ENCODE measurements at places on chromosomes 3 and 15.
A peak's percentile ranks its signal among the peaks of the same experiment; 100 is the strongest.

- no peak for DNase-seq
These were observed 734.6 kb downstream of the TUSC7 start for GRCh38 chr3:117444175-117444574.

DNA sequence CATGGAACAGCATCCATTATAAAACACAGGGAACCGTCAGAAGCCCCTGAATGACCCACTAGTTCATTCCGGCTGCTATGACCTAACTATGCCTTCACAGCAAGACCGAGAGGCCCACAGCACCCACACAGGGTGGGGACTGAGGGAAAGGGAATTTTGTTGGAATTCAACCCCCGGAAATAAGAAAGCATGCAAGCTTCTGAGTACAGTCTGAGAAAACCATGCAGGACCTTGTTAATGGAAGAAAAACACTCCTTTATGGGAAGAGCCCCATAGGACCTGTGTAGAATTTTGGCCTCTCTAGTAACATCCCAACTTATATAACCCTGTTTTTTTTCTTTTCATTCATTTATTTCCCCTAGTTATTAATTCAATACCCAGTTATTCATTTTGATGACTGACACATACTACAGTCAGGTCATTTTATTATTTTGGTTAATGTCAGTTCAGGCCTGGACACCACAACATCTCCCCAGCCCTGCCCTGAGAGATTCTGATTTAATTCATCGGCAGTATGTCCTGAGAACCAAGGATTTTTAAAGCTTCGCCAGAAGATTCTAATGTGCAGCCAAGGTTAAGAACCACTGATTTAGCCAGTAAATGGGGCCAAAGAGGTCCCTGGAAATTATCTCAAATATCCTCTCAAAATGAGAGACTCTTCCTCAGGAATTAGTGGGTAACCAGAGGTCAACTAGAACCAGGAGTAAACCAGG is 231.6 kb upstream of the GOLGA6L4 start:
- no peak for DNase-seq

DNA sequence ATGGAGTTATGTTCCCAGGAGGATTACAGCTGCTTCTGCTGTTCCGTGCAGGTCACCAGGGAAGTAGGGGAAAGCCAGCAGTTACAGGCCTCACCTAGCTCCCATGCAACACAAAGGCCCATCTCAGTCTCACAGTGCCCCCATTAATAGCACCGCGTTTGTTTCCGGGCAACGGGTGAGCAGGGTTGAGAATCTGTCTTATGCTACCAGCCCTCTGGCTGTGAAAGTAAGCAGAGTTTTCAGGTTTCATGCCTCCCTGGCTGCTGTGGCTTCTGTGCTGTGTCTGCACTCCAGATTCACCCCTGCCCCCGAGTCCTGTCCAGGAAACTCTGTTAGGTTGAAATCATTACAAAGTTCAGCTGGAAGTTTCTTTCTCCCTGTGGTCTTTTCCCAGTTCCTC is 254.4 kb upstream of the GPR149 start:
- DNase-seq, result no peak

DNA sequence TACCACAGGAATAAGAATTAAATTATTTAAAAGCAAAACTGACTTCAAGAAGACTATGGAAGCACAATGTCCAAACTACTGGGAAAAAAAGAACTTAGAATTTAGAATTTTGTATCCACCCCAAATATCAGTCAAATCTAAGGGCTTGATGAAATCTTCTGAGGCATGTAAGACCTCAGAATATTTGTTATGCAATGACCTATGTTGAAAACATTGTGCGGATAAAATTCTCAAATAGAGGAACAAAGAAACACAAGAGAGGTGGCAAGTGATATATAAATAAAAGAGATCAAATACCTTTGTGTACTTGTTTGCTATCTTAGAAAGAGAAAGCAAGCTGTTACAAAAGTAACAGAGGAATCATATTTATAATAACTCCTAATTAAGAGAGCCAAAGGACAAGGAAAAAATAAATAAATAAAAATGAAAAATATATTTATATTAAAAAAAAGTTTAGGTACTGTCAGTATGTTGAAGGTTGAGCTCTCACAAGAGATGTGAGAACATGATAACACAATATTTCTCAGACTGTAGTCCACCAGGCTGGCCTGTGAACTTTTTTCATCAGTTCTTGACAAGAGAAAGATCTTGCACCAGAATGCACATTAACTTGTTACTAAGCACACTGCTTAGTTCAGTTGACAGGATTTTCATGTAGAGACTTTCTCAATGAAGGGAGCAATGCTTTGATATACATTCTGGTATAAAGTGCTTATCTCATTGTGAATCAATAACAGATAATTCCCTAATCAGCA is 50.0 kb downstream of the CPA3 start:
- no peak for DNase-seq

DNA sequence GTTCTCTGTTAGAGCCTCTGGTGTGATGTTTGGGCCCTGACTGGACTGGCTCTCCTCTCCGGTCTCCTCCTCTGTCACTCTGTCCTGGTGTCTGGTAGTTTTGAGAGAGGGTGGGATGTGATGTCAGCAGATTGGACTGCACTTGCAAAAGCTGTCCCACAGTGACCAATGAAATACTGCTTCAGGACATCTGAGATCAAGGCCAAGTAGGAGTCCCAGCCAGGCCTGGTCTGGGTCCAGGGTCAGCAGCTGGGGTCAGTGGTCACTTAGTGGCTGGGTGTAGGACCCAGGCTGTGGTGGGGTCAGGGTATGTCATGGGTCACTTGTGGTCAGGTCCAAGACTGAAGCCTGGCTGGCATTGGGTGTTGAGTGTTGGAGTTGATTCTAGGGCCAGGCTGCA is 20.9 kb downstream of the ALDH1L1 start:
- DNase-seq, result no peak

DNA sequence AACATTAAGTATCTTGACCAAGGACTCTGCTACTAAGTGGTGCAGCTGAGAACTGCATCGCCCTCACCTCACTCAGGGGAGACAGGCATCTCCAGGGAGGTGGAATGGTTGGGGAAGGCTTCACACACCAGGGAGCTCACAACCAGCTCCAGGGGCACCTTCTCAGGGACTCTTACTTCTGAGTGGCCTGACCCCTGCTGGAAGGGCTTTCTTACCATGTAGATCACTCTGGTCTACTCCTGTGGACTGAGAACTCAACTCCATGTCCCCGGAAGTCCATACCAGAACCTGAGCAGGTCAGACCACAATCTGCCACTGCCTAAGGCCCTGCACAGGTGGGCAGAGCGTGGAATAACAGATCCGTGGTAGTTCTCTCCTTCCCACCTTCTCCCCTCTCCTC is 140.5 kb downstream of the TLE3 start:
- no peak for DNase-seq

DNA sequence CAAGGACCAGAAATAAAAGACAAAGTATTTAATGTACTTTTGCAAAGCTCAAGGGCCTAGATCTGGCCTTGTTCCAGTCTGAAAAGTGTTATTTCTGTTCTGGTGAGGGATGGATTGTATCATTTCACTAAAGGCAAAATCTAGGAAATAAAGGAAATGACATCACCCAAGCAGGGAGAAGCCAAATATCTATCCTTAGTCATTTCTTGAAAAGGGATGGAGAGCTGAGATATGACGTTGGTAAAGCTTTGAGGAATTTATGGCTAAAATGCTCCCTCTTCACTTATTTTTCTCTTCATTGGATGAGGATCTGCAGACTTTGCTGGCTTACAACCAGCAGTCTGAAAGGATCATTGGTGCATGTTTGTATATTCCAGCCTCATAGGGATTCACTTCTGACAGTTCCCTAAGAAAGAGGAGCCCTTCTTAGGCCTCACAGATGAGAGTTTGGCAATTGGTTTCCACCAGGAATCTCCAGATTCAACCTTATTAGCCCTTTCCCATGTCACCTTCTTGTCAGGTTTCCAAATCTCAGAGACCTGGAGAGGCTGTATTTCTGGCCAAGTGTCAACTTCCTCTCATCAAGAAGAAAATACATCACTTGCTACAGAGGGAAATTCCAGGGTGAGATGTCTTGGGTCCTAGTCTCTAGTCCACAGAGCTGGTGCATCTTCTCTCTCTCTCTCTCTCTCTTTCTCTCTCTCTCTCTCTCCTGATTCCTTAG is 93.7 kb upstream of the BOC start:
- DNase-seq, result peak; percentile 90

- DNase-seq, result peak; percentile 81
These were observed 2.6 kb upstream of the TIGIT start for GRCh38 chr3:114290911-114291901.

DNA sequence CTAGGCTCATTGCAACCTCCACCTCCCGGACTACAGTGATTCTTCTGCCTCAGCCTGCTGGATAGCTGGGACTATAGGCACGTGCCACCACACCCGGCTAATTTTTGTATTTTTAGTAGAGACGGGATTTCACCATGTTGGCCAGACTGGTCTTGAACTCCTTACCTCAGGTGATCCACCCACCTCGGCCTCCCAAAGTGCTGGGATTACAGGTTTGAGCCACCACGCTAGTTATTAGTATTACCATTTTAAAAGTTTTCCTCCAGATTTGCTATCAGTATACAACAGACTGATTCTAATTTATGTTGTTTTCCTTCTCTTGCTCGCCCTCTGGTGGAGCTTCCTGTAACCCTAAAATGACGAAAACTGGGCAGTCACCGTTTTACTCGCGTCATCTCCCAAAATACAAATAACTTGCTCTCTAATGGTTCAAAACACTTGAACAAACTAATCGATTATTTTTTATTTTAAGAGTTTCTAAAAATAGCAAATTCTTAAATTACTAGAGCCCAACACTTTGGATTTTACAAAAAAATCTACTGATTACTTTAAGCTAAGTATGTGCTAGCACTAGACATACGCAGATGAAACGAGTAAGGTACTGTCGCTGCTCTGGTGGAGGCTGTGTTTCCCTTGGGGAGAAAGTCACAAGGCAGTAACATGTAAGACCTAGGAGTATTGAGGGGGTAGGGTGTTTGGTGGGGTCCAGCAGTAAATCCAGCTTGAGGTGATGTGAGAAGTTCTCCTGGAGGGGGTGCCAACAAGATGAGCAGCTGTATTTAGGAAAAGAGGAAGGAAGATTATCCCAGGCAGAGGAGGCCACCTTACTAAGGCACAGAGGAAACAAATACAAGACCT is 203.3 kb downstream of the MBNL1 start:
- peak; percentile 56 for DNase-seq

DNA sequence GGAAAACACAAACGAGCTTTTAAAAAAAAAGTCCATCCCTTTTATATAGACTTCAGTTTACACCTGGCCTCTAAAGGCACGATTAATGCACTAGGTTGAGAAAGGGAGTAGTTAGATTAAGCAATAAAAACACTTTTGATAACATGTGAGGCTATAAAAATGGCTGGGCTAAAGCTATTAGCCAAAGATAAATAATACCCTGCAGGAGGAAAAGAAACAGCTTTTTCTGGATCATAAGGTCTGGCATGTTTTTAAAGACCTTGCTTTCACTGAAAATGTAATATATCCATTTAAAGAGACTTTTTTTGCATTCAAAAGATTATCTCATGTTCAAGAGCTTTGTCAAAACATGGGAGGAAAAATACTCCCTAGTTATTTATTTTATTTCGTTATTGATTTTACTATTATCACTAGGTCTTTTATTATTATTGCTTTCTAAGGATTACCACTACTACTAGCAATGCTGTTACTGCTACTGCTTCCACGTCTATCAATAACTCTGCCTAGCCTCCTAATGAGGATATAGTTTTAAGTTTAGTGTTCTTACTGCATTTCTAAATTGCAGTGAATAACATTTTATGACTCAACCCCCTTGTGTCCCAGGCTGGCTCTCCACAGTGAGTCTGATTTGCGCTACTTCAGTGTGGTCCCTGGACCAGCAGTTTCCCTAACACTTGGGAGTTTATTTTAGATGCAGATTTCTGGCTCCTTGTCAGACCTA is 93.4 kb downstream of the THRB start:
- DNase-seq, result no peak

- no peak for DNase-seq
These were observed 47.4 kb upstream of the SMAD3 start for GRCh38 chr15:67018026-67018425.

DNA sequence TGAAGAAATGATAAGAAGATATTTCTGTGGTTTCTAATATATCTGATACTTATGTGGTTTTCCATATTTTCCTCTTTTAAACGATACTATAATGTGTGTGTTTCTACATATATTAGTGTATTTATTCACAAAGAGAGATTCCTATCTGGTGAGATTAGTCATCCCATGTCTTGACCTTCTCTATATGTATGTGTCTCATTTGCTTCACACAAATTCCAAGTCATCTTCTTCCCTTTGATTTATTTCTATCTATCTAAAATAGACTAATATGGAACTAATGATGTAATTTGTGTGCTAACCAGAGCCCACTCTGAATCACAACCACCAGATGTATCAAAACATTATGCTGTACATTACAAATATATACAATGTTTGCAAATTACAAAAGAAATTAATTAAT is 154.7 kb upstream of the KCNMB2 start:
- DNase-seq, result no peak

DNA sequence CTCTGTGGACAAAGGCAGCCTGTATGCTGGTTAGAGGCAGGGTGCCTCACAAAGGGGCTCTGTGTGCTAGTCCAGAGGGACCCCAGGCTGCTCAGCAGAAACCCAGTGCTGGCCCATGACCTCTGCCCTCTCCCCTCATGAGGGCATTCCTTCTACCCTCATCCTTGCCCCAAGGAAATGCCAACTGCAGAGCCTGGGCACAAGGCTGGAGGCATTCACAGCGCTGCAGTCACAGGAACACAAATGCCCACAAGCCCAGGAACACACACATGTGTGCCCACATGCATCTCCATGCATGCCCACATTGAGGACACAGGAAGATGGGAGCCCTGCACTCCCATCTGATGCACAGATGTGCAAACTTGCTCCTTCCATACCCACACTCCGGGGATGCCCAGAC is 3.8 kb downstream of the INKA1 start:
- no peak for DNase-seq

- peak; percentile 52 for DNase-seq
These were observed 1.7 kb downstream of the ANXA2 start for GRCh38 chr15:60396100-60396499.

DNA sequence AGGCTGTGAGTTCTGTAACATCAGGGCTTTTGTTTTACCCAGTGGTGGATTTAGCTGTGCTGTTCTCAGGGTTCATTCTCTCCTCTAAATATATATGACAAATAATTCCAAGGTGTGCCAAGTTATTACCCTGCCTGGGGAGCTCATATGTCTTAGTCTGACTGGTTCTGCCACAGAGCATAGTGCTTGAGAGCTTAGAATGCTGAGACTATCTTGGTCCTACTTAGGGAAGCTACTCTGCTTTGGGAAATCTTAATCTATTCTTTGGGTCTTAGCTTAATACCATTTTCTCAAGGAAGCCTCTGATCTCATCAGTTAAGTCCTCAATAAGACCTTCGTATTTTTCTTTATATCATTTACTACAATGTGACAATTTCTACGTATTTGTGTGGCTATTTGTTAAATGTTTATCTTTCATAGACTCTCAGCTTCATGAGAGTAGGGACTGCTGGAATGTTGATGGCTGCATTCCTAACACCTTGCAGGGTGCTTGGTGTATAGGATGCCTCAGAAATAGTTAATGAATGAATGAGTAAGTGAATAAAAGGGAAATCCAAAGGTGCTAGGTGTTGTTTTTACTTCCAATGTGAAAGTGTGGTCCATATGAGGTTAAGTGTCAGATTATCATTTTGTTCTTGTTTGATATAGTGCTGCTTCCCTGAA is 1.8 kb downstream of the OTOL1 start:
- DNase-seq, result no peak
